ENCODE measurements at places on chromosomes 7 and 10. TPM values are rescaled to one million over a fixed set of nuclear protein-coding genes. Genes with fewer than 3 reads are reported as not detected.

DNA sequence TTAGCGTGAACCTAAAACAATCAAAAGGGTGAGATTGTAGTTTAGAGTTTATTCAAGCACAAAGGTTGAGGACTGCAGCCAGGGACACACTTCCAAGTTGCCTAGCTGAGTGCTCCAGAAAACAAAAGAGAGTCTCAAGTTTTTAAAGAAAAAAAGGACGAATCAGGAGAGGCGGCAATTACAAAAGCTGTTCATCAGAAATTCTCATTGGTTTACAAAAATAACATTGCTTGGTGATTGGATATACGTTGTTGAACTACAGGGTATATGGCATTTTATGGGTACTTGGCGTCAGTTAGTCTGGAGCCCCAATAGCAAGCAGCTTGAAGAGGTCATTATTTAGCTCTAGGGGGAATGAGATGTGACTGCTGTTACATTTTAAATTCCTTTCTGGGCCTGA lies 11.5 kb downstream of the ZNF438 start:
- DNase-seq, result no peak
- H3K36me3 ChIP-seq, result no peaks in the 10 kb centered on the region
- H3K4me1 ChIP-seq, result no peaks in the 10 kb centered on the region
- no peaks in the 10 kb centered on the region for H3K27me3 ChIP-seq

GRCh38 chr7:81175275-81175940 lies 256.6 kb upstream of the SEMA3C start:
- no peak overlapping the region for H3K4me3 ChIP-seq
- no peaks in the 10 kb centered on the region for H3K27me3 ChIP-seq
- no peak overlapping the region for H3K27ac ChIP-seq
- H3K36me3 ChIP-seq, result no peaks in the 10 kb centered on the region

DNA sequence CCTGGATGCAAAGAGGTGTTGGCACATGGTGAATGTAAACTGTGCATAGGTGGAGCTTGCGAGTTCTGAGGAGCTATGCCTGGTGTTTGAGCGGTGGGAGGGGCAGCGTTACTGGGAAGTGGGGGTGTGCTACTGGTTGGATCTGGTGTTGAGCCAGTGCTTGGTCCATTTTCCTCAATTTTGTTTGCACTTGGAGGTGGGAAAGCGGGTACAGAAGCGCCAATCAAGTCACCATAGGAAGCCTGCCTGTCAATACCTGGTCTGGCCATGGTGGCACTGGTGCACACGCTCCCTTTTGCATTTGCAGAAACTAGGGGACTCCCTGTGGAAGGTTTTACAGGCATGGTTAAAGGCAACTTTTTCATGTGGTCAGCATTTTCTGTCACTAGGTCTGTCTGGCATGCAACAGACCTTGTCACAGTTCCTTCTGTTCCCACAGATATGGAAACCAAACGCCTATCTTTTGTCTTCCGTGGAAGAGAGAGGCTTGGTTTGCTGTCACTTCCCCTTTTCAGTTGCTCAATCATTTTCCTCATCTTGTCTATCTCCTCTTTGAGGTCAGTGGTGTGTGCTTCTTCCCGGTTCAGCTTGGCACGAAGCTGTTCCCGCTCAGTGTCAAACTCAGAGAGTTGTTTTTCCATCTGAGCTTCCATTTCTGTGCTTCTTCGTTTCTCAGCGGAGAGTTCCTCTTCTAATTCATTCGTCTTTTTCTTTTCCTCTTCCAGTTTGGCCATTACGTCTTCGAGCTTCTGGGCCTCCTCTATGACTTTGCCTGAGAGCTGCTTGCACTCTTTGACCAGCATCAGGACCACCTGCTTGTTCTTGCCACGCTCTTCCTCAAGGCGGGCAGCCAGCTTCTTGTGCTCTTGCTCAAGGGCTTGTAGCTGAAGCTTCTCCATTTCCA lies 81.1 kb downstream of the CTTNBP2 start:
- H3K27me3 ChIP-seq, result no peaks in the 10 kb centered on the region
- no peak for DNase-seq
- H3K27ac ChIP-seq, result no peak overlapping the region

DNA sequence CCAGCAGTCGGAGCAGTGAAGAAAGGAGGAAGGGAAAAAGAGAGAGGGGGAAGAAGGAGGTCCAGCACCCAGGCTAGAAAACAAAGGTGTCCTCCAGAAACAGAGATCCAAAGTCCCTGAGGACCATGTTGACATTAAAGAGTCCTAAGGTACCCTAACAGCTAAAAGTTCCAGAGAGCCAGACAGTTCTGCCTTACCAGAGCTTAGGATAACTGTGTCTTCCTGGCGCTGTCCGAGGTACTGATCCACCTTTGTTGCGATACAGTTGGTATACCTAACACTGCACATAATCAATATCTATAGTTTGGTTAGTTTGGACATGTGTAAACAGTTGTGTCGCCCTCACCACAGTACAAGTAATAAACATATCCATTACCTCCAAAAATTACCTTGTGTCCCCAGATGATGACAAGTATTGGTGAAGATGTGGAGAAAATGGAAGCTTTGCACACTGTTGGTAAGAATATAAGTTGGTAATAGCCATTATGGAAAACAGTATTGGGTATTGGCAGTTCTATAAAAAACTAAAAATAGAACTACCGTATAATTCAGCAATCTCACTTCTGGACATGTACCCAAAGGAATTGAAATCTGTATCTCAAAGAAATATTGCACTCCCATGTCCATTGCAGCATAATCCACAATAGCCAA lies 59.8 kb downstream of the GRID1 start:
- no peak overlapping the region for H3K4me3 ChIP-seq
- H3K27me3 ChIP-seq, result no peaks in the 10 kb centered on the region
- no peaks in the 10 kb centered on the region for H3K4me1 ChIP-seq
- peak; percentile 33 for DNase-seq
- H3K27ac ChIP-seq, result no peak overlapping the region
- no peaks in the 10 kb centered on the region for H3K36me3 ChIP-seq

DNA sequence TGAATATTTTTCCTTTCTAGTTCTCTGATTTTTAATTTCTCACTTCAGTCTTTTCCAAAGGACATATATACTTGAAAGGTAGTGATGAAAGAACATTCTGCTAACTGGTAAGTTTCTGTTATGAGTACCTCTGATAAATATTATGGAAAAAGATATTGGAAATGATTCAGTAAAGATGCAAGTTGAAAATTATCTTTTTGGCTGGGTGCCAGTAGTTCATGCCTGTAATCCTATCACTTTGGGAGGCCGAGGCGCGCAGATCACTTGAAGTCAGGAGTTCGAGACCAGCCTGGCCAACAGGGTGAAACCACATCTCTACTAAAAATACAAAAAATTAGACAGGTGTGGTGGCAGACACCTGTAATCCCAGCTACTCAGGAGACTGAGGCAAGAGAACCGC lies 62.1 kb downstream of the ANKRD26 start:
- H3K27ac ChIP-seq, result no peak overlapping the region
- no peaks in the 10 kb centered on the region for H3K4me1 ChIP-seq
- H3K4me3 ChIP-seq, result no peak overlapping the region
- no peak for DNase-seq
- H3K36me3 ChIP-seq, result no peaks in the 10 kb centered on the region

The MOSPD3 gene
- 8.8 TPM for total RNA-seq

DNA sequence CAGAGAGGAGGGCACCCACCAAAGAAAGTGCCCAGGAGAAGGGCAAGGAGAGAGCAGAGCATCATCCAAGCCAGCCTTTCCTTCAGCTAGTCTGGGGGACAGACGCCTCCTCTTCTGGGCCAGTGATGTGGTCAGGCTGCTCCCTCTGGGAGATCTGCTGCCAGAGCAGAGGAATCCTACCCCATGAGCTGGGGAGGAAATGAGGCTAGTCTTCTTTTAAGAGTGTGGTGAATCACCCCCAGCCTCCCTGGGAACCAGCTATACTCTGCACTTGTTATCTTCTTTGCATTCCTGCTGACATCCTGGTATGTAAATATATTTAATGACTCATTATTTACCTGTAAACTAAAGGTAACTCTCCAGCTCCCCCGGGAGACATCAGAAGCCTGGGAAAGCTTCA lies 41.6 kb upstream of the EPHB6 start:
- H3K27ac ChIP-seq, result no peak overlapping the region
- H3K4me3 ChIP-seq, result no peak overlapping the region
- H3K4me1 ChIP-seq, result no peaks in the 10 kb centered on the region
- no peaks in the 10 kb centered on the region for H3K36me3 ChIP-seq
- no peak for DNase-seq
- H3K27me3 ChIP-seq, result no peaks in the 10 kb centered on the region

The SP8 gene
- total RNA-seq, result not detected

DNA sequence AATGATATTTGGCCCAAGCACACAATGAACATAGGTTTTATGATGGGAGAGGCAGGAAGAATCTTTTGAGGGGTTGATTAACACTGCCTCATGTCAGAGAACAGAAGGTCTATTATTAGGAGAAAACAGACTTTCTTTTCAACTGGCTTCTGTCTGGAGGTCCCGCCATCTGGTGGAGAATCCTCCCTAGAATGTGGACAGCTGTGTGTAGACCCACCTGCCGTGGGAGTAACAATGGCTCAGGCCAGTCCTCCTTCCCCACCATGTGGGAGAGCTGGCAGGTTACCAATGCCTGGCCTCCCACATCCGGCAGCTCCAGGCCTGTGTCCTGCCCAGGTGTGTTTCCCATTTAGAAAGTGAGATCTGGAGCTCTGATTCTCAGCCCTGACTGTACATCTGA lies 70.4 kb upstream of the AOAH start:
- H3K27me3 ChIP-seq, result no peaks in the 10 kb centered on the region
- peak; percentile 79 for DNase-seq

DNA sequence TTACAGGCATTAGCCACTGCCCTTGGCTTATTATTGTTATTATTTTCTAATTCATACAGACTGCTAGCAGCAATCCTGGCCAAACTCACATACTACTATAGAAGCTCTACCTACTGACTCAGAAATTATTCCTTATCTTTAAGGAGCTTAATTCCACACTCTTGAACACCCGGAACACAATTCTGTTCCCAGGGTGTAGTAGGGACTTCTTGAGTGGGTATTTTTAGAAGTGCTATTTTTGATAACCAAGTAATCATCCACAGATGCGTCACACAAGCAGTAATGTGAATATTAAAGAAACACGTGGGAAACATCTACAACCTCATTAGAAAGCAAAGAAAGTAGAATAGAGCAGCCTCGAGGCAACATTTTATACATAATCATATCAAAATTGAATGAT lies 149.2 kb downstream of the PTEN start:
- no peak overlapping the region for H3K27ac ChIP-seq
- H3K27me3 ChIP-seq, result no peaks in the 10 kb centered on the region
- H3K4me3 ChIP-seq, result no peak overlapping the region
- H3K4me1 ChIP-seq, result no peaks in the 10 kb centered on the region

The NXPH1 gene
- total RNA-seq, result 0.29 TPM

Measured in breast epithelium (tissue), 4 donors.